Ascending aorta (tissue), 2 donors: ENCODE measurements at places on chromosomes 12 and 14. TPM values are rescaled to one million over a fixed set of nuclear protein-coding genes. Genes with fewer than 3 reads are reported as not detected.

- no peak for DNase-seq
Observed at GRCh38 chr12:88242939-88243338, 100.8 kb downstream of the TMTC3 start.

- DNase-seq, result no peak
Observed at GRCh38 chr14:56137453-56137807, 19.2 kb downstream of the PELI2 start.

DNA sequence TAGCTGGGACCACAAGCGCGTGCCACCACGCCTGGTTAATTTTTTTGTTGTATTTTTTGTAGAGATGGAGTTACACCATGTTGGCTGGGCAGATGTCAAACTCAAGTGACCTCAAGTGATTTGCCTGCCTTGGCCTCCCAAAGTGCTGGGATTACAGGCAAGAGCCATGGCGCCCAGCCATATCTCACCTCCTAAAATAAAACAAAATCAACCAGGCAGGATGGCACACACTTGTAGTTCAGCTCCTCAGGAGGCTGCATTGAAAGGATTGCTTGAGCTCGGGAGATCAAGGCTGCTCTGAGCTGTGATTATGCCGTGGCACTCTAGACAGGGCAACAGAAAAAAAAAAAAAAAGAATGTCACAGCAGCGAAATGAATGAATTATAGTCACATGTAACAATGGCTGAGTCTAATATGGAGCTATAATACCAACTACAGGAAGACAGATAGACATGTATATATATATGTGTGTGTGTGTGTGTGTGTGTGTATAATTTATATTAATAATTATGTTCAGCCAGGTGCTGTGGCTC lies 19.3 kb upstream of the TMEM120B start:
- DNase-seq, result no peak

DNA sequence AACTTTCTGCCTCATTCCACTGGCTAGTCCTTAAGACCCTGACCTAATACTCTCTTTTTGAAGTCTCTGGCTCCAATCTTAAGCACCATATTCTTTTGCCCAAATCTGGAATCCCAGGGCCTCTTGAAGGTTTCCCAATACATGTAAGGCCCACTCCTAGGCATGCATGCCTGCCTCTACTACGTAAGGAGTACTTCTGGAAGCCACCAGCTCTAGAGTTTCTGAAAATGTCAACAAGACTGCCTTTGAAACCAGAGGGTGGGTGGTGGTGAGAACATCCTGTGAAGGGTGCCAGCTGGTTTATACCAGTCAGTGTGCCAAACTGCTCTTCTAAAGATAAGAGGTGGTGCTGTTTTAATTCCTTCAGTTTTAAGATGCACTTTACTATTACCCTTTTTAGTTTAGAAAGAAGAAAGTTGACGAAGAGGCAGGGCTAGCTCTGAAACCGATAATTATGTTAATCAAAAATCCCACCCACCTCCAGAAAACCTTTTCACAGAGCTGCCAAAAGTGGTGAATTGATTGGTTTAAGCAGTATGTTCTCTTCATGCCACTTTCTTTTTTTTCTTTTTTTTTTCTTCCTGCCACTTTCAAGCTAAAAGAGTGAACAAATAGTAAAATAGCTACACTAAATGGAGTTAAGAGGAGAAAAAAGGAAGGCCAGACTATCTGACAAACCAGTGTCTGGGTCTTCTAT lies 8.7 kb upstream of the WDR89 start:
- no peak for DNase-seq

The SMIM41 gene
- 7.9 TPM for total RNA-seq

The TBX5 gene
- total RNA-seq, result not detected

The CCDC196 gene
- total RNA-seq, result not detected

The SERPINA12 gene
- total RNA-seq, result not detected

The TSFM gene
- 46.8 TPM for total RNA-seq
